Left renal cortex interstitium (tissue), 4 donors: ENCODE measurements at places on chromosomes 4 and X. TPM values are rescaled to one million over a fixed set of nuclear protein-coding genes. Genes with fewer than 3 reads are reported as not detected.

DNA sequence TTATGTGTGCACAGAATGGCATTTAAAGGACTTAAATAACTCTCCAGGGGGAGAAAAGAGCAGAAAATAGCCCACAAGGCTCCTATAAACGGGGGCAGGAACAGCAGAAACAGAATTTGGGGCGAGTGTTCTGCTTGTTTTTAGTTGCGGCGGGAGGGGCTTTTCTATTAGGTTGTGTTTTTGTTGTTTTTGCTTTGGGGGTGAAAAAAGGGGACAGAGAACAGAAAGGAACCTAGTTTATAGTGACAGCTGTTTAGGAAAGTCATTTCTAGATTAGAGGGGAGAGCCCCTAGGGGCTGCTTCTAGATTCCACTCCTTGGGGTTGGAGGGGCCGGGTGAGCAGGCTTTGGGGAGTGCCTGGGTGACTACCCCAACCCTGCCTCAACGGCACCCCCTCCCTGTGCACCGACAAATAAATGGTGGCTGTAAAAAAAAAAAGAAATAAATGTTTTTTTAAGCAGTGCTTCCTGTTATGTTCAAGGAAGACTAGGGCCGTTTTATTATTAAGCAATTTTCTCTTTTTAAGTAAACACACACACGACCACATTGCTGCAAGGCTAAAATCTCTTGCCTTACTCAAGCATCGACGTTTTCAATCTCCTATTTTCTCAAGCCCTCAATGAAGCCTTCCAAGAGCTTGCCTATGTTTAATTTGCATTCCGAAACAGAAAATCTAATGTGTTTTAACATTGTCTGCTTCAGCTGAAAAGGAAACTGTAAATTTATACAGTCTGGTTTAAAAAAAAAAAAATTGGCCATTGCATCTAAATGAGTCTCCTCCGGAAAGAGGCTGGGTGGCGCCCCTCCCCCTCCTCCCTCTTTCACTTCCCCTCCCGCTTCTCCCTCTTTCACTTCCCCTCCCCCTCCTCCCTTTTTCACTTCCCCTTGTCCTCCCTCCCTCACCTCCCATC is 123.3 kb upstream of the TBL1X start:
- DNase-seq: no peak

GRCh38 chr4:12389604-12390003 is 960.9 kb upstream of the HS3ST1 start:
- DNase-seq: no peak

DNA sequence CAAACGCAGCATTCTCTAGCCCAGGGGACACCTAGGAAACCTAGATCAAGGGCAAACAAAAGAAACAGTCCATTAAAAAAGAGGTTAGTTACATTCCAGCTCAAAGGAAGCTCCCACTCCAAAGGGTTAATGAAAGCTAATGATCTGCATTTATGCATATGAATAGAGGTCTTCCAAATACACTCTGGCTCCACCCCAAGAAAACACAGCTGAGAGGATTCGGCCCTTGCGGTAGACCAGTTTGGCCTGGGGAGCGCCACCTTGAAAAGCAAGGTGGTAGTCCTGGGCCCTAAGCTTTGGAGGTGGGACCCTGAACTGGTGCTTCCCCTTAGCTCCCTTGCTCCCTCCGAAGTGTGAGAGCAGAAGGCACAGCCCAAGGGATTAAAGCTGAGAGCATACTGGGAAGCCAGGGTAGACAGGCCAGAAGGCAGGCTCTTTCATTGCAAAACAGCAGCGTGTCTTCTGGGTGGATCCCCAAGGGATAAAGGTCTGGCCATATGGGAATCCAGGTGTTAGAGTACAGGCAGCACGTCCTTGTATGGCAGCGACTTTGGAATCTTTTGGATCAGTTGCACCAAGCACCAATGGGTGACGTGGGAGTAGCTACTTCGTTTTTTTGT is 3.7 kb downstream of the GABRQ start:
- no peak for DNase-seq

DNA sequence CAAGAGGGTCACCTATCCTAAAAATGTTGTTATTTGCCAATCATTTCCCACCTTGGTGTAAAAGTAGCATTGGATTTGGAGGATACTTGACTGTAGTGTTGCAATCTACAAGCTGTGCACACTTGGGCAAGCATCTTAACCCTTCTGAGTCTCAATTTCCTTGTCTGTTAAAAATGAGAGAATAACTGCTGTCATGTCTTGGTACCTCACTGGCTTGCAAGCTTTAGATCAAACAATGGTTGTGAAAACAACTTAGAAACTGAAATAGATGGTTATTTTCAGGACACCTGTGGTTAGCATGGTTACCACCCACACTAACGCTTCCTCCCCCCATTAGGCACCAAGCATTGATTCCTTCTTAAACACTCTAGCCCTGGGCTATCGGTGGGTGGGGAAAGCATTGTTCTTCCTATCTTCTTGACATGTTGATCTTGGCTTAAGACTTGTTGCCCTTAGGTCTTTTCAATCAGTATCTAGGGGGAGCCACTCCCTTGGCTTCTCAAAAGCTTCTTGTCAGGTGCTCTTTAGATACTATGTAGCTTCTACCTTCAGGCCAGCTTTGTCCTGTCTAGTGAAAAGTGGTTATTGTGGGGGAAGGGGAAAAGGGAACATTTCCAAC is 10.6 kb upstream of the AMOT start:
- no peak for DNase-seq

DNA sequence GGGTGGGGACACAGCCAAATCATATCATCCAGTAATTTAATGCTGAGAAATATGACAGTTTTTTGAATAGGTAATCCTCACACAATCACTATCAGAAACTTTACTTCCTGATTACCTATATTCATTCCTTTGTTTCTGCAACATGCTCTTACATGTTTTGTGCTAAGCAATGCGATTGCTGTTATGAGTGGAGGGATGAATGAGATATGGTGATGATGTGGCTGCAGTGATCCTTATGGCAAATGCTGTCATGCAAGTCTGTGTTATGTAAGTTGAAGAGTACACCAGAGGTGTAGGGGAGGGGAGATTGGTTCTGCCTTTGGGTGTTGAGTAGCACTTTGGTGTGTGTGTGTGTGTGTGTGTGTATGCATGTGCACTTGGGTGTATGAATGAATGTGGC is 14.6 kb downstream of the HERC3 start:
- no peak for DNase-seq

The CT45A10 gene
- polyA plus RNA-seq: not detected

- no peak for DNase-seq
Observed at GRCh38 chrX:2410279-2411020, 90.3 kb downstream of the DHRSX start.

The FGF2 gene
- polyA plus RNA-seq: 8.6 TPM

The GPR34 gene
- polyA plus RNA-seq: 4.5 TPM
